ENCODE measurements at places on chromosomes 1 and 21.

DNA sequence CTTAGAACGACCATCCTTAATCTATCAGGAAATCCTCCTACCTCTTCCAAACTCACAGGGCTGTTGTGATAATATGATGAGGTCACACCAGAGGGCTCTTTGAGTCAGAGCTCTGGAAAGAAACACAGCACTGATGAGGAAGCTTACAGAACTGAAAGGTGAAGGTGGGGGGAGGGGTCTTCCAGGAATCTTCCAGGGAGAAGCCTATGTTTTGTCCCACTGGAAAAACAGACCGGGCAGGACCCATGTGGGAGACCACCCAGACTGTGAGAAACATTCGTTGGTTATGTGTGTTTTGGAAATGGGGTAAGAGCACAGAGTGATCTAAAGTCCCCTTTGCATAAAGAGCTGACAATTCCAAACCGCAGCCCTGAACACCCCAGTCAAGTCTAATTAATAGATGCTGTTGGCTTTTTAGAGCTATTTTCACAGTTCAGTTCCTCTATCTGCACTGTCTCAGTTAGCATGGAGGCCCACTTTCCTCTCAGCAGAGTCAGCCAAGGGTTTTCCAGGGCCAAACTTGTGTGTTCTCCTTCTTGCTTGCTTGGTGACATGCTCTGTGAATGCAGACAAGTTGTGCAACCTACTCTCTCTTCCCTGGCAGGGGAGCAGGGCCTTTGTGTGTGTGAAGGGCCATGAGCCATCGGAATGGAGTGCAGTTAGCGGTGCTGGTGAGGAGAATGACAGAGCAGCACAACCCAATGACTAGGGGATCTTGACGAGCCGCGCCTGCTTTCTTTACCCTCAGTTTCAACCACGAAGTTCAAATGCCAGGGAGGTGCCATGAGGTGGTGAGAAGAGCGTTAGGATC, 12.3 kb downstream of the PHLDA3 start:
- peak; percentile 18 for DNase-seq

GRCh38 chr1:160777486-160778089, 18.4 kb upstream of the LY9 start:
- DNase-seq = no peak

DNA sequence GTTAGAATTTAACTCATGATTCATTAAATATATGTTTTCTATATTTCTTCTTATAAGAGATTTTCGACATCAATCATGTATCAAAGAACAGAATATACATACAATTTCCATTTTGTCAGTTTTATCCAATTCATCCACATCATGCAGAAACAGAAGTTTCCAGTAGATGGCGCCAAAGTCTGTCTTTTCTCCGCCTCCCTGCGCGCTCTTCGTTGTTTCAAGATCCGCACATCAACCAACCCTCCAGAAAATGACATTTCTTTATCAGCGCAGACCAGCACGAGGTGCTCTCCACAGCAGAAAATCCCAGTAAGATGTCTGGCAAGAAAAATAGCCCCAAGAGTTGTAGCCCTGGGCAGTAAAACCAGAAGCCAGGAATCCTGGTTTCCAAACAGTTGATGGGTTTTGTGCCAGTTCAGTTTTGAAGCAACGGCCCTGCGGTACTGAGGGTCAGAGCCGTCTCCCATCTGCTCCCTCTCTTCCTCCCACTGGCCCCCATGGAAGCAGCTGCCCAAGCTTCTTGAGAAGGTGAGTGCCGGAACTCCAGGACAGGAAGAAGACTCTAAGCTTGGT, 38.6 kb upstream of the GPR137B start:
- peak; percentile 36 for DNase-seq

DNA sequence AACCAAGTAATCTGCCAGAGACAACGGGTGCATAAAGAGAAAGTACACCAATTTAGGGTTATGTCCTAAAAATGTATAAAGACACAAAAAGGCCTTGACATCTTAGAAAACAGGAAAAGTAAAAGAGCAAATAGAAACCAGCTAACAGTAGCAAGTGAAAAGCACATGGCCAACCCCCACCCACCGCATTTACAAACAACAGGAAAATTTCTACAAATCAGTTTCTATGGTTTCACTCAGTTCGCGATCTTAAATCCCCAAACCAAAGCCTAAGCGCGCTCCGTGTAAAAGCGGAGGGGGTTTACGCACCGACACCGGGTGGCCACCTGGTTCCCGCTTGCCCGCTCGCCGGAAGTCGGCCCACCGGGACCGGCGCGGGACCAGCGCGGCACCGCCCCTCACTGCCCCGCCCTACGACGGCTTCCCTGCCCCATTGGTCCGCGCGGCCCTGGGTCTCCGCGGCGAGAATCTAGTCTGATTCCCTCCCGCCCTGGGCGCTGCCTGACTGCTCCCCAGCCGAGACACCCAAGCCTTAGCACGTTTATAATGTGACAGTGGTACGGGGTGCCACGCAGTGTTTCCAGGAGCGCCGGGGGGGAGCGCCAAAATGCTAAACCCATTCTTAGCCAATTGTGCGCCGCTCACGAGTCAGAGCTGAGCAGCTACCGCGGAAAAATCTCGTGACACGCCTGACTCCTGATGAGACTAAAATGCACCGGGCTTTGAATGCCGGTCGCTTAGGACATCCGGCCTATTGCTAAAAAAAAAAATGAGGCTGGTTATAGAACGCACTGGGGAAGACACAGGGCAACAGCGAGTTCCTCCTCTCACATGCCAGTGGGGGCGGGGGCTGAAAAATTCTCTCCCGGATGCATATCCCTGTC, at the start of gene GART:
TSS of gene GART (minus strand) at position 362 of the 884 bp plus-strand sequence. CDS start 2,802 bp downstream, outside the sequence.
- DNase-seq = peak; percentile 72

DNA sequence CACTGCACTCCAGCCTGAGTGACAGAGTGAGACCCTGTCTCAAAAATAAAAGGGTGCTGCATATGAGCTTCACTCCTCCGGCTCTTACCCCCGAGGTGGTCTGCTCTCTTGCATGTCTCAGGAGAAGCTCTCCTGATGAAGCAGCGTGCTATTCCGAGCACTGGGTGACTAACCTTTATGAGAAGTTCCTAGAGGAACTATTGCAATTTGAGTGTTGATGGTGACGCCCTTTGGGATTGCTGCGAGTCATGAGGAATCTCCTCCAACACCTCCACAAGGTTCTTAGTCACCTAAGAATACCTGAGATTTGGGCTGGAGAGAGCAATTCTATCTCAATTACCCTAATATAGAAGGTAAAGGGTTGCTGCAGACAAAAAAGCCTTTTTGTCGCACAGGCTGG, 40.8 kb upstream of the TINAGL1 start:
- DNase-seq = no peak

GRCh38 chr1:213066363-213066762, 15.3 kb downstream of the RPS6KC1 start:
- DNase-seq = no peak

DNA sequence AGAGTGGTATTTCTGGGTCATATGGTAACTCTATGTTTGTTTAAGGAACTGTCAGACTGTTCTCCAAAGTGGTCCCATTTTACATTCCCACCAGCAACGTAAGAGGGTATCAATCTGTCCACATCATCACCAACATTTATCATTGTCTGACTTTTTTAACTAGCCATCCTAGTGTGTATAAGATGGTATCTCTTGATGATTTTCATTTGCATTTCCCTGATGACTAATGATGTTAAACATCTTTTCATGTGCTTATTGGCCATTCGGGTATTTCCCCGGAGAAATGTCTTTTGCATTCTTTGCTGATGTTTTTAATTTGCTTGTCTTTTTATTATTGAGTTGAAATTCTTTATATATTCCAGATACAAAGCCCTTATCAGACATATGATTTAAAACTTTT, 370.1 kb upstream of the NR5A2 start:
- no peak for DNase-seq

GRCh38 chr21:35537604-35538003, 488.5 kb upstream of the RUNX1 start:
- DNase-seq = no peak

GRCh38 chr1:245859493-245860114, 647.5 kb downstream of the SMYD3 start:
- no peak for DNase-seq

DNA sequence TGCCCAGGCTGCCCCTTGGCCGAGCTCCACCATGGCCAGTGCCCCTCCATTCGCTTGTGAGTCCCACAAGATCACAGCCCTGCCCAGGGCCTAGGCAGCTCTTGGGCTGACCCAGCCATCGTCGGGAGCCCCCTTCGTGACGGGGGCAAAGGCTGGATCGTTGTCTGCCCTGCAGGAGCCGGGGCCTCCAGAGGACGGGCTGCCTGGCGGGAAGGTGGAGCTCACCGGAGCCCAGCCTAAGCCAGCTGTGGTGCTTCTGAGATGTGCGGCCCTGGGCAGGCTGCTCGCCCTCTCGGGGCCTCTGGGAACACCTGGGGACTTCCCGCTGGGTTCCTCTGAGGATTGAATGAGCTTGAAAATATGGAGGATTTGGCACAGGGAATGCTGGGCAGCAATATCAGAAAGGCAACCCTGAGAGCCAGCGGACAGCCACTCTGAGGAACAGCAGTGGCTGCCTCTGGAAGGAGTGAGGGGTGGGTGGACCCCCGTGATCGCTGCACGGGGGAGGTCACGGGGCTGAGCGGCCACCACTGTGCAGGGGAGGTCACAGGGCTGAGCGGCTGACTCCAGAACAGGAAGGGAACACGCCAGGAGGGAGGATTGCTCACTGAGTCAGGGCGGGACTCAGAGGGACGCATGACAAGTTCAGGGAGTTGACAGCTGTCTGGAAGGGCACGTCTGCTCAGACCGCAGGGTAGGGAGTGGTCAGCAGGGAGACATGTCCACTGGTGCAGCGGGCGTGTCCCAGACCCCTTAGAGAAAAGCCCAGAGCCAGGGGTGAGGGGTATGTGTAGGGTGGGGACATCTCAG, 19.3 kb downstream of the TP73 start:
- DNase-seq = no peak

- no peak for DNase-seq
Observed at GRCh38 chr1:189662190-189662589, 815.5 kb downstream of the BRINP3 start.

- no peak for DNase-seq
Observed at GRCh38 chr1:154730986-154731489, 123.1 kb upstream of the ADAR start.

- no peak for DNase-seq
Observed at GRCh38 chr1:86068271-86068721, 88.3 kb downstream of the COL24A1 start.

Measured in hippocampal formation (tissue), 2 donors.